ENCODE measurements at places on chromosomes 12 and 14.
A peak's percentile ranks its signal among the peaks of the same experiment; 100 is the strongest.

GRCh38 chr14:85461432-85462133, 68.4 kb upstream of the FLRT2 start:
- no peak for DNase-seq

GRCh38 chr12:96986883-96987523, 79.9 kb downstream of the NEDD1 start:
- DNase-seq, result no peak

- DNase-seq, result no peak
Observed at GRCh38 chr12:50825372-50825838, 17.3 kb upstream of the TMPRSS12 start.

GRCh38 chr12:88812610-88813009, 232.3 kb upstream of the KITLG start:
- DNase-seq, result no peak

DNA sequence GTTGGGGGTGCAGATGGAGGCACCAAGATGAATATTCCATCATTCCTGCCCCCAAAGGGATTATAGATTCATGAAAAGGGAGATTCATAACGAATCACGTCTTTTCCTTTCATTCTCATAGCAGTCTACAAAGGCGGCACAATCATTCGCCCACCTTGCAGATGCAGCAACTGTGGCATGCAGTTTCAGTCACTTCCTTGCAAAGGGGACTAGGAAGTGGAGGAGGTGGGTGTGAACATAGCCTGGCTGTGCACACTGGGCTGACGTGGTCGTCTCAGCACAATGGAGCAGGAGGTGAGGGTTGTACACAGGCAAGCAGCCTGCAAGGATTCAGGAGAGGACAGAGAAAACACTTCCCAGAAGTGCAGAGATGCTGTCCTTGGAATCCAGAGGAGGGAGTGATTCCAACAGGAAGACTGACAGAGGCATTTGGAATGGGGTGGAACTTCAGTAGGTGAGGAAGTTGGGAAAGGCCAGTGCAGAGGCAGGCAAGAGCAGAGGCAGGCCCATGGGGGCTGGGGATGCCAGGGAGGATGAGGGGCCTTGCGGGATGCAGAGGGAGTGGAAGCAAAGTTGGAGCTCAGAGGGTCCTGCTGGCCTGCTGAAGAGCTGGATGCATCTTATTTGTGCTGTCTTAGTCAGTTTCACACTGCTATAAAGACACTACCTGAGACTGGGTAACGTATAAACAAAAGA, 21.9 kb upstream of the PPP2R5C start:
- no peak for DNase-seq

- no peak for DNase-seq
Observed at GRCh38 chr12:13117029-13117428, 13.6 kb upstream of the GSG1 start.

DNA sequence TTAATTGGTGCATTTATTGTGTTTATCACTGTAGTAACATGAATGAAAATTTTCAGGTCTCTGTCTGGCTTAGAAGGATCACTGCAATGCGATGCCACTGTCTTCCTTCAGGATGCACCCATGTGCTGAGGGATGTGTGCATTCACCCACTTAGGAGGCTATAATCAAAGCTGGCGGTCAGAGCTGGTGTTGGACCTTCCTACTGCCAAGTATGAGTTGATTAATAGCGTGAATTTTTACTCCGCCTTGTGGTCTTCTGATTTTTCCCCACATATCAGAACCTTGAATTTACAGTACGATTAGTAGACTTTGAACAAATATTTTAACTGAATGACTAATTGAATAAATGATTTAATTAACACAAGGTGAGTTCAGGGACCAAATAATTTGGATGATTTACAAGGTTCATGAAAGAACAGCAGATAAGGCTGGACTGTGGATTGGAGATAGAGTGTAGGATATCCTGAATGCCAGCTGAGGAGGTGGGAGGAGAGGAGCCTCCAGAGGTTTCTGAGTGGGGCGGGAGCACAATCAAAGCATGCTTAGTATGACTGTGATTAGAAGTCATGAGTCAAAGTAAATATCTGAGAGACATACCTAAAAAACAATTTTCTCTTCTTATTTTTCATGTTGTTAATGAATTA, 50.1 kb downstream of the RERG start:
- no peak for DNase-seq

DNA sequence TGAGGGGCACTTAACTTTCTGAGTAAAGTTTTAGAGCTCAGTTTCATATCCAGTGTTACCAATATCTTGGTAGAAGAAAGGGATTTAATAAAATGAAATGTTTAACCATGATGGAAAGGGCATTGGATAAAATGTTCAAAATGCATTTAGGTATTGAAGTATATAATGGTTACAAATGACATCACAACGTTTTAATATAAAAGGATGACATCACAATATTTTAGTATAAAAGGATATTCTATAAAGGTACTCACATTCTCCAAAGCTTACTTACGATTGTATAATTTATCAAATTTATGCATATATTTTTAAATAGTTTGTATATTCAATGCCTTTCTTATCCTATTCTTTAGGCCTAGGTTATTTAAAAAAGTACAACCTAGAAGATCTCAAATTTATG, 226.1 kb downstream of the PPFIA2 start:
- DNase-seq, result no peak

DNA sequence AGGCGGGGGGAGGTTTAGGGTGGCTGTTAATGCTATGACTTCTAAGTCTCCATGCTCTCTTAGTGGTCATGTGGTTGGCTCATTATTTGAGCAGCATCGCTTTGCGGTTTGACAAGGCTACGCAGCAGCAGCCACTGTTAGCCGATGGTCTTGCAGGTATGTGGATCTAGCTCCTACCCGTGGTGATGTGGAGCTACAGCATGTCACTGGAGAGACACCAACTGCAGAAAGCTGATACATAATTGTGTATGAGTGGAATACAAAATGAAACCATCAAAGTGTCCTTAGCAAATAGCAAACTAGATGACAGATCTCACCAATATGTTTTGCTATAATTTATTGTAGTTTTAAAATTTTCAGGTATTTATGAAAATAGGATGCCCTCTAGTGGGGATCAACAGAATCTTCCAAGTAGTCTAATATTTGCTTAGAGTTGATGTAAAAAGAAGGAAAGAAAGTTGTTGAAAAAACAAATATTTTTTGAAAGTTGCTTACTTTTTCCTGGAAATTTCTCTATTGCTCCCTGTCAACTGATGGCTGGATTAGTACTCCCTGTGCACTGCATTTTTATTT, 94.9 kb downstream of the NAV3 start:
- DNase-seq, result no peak

GRCh38 chr12:78176643-78177042, 345.9 kb downstream of the NAV3 start:
- DNase-seq, result no peak

GRCh38 chr14:24329736-24330135, 5.1 kb downstream of the ADCY4 start:
- DNase-seq, result peak; percentile 56

DNA sequence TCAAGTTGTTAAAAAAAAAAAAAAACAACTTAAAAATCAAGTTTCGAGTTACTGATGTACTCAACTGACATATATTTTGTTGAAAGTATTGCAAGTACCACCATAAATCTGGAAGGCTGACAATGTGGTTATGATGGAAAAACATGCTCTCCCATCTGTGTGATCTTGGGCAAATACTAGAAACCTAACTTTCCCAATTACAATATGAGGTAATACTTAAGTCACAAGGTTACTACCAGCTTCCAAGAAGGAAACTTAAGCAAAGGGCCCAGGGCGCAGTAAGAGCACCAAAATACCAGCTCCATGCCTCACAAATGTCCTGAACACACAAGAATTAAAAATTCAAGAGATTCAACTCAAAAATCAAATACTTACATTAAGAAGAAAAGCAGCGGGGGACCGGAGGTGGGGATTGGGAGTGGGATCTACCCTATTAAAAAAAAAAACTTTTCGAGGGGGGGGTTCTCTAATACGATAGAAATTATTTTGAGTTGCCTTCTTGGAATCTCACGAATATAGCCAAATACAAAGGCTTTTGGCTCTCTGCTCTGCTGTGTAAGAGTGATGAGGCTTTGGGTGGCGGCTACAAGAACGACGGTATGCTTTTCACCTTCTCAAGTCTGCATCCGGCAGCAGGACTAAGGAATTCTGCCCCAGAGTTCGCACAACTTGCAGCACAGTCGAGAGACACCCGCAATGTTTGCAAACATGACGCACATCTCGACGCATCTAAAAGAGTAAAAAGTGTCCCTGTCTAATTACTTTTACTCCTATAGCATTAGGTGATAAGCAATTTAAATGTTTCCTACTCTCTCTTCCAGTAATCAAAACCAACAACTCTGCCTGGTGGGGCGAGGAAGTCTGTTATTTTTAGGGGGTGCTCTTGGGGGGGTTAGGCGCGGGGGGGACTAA, 1.1 kb downstream of the SAV1 start:
- DNase-seq, result no peak

DNA sequence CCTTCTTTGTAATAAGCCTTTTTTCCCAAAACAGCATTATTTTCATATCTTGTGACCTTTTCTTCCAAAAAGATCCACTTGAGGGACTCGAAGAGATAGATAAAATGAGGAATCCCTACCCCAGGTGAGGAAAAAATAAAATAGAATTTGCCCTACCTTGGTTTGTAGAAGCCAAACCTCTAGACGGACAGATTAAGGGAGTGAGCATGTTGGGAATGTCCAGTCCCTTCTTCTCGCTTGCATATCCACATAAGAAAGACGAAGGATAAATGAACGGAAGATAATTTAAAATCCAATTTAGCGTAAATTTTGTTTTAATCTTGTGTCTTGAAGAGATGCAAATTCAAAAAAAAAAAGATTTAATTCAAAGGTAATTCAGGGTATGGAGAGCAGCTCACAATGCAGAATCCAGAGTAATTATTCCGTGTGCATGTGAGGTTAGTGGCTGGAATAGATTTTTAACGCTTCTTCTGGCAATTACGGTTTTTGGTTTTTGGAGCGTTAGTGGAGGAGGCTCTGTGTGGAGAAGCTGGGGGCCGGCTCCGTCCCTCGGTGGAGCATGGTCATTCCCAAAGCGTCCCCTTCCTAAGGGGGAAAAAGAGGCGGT, 1.5 kb downstream of the GRIN2B start:
- DNase-seq, result no peak

- no peak for DNase-seq
Observed at GRCh38 chr14:77988970-77989369, 181.2 kb upstream of the NRXN3 start.

DNA sequence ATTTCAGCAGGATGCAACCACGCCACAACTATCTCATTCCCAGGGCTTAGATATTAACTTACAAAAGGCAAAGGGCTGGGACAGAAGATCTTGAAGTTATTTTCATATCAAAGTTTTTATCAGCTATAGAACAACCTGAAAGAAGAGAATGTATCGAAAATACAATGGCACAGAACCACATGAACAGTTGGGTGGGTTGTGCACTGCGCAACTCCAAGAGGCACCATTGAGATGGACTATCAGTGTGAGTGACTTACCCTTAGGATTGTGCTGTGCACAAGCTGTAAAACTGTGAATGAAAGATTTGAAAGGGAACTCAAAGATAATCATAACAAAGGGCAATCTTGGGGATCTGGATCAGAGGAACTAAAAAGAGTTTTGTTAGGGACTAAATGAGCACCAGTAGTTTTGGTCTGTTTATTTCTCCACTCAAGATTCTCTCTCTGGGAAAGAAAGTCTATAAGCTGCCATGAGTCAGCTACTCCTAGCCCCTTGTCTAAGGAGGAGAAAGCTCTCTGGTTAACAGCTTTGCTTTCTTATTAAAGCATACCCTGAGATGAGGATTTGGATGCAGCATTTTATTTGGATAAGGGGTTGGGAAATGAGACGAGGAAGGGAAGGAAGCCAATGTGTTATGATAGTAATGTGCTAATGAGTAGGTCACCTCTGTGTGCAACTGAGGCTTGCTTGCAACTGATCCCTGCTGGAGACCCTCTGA, 62.2 kb downstream of the TBX5 start:
- DNase-seq, result no peak

DNA sequence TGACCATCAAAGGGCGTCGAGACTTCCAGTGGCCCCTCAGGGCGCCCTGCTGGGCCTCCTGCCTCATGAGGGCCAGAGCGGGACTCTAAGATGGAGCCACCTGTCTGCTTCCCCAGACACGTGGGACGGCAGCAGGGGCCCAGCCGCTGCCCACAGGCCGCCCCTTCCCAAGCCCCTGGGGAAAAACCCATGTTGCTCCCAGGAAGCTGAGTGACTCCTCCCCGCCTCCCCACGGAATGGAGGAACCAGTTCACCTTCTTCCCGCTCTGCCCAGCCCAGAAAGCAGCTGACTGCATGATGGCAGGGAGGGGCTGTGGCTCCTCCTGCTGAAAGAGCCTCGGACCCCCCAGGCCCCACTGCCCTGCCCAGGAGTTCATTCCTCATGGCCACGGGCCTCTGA, 14.9 kb downstream of the RAB35 start:
- DNase-seq, result no peak
